H9 (cell line): ENCODE measurements at places on chromosomes 7 and 10. TPM values are rescaled to one million over a fixed set of nuclear protein-coding genes. Genes with fewer than 3 reads are reported as not detected.

GALNT17 gene
- 41.6 and 43.2 TPM in 2 replicates for total RNA-seq

CYP2E1 gene
- total RNA-seq, result 0.13 and 0.31 TPM in 2 replicates

TLX1 gene
- total RNA-seq, result not detected in 2 replicates

TRIM50 gene
- not detected in 2 replicates for total RNA-seq

DNA sequence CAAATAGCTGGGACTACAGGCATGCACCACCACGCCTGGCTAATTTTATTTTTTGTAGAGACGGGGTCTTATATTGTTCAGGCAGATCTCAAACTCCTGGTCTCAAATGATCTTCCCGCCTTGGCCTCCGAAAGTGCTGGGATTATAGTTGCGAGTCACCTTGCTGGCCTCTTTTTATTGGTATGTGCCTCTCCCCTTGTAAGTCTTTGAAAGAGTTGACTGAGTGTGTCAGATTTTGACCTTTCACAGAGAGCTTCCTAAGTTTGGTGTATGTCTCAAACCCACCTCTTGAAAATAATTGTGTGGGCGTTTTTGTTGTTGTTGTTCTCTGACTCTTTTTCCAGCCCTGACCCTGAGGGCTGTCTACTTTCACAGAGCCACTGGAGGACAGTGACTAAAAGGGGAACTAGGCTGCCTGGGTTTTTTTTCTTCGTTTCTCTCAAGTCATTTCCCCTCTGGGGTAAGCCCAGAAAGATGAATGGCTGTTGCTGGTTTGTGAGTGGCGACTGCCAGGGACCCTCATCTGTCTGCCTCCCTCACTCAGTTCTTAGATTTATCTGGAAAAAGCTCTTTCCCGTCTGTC lies 262.8 kb downstream of the ZEB1 start:
- no peak overlapping the region for H3K27ac ChIP-seq
- H3K4me1 ChIP-seq, result peaks cover 4% of the 10 kb centered on the region; the same call in 1 of the 2 replicates
- H3K27me3 ChIP-seq, result no peaks in the 10 kb centered on the region
- H3K36me3 ChIP-seq, result peaks cover 10% of the 10 kb centered on the region; the same call in 1 of the 2 replicates
- H3K4me3 ChIP-seq, result no peak overlapping the region

DNA sequence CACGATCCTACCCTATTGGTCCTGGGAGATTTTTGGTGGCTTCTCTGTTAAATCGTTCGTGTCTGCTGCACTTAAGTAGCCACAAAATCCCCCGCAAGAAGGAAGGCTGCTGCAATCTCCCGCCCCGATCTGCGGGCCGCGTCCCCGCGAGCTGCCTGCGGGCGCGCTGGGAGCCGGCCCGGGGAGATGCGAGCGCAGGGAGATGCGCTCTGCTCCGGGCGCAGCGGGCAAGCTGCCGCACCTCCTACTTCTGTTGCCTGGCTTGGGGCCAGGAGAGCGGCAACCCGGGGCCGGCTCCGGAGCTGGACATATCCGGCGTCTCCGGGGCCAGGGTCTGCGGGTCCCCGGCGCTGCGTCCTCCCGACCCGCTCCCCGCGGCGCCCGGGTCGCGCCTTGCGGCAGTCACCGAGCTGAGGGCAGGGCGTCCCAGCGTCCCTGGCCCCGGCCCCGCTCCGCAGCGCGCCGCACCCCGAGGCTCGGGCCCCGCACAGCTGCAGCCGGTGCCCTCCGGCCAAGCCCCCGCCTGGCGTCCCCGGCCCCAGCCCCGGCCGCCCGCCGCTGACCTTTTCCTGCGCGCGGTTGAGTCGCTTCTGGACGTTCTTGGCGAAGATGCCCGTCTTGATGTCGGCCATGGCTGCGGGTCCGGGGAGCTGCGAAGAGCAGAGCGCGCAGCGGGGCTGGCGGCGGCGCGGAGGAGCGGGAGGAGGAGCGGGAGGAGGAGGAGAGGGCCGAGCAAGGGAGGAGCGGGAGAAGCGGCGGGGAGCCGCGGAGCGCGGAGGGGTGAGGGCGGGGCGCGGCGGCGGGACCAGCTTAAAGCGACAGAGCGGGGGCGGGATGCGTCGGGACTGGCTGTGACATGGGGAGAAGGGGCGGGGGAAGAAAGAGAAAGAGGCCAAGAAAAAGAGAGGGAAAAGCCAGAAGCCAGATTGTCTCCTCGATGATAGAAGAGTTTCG lies at the start of gene AMPH:
Gene AMPH, minus strand, starts transcription at position 654 of the 954 bp plus-strand sequence. Its CDS starts 22 bp downstream, at position 632.
- no peaks in the 10 kb centered on the region; the same call in 1 of the 2 replicates for H3K4me1 ChIP-seq
- H3K27ac ChIP-seq, result no peak within 1 kb of the TSS
- peaks cover 20% of the 10 kb centered on the region; the same call in 1 of the 2 replicates for H3K27me3 ChIP-seq
- H3K36me3 ChIP-seq, result no peaks in the 10 kb centered on the region

DNA sequence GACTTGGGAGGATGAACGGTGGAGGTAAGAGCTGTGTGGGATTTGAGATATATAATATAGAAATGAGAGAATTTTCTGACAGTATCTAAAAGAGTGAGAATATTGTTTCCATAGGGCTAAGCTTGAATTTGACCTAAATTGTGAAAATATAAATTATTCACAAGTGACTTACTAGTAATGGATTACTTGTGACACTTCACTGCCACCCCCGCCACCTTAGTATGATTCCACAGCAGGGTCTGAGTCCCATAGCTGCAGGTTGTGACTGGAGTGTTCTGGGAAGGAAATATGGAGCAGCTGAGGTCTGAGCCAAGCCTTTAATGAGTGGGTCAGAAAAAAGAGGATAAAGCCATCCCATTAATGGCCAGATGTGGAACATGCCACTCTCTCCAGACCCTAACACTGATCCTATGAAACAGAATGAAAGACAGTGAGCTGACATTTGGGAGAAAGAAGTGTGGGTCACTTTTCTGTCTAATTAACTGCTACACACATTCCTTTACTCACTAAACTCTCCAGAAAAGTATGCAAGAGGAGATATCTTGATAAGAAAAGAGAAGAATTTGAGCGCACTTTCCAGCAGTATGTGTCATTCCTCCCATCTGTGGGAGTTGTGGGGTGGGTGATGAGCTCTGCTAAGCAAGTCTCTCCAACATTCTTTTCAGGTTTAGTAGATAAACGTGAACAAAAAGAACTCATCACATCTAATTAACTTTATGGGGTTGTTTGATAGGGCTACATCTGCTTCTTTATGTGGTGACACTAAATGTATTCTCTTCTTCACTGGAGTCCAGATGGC lies 1193.4 kb downstream of the SORCS3 start:
- H3K4me3 ChIP-seq, result no peak overlapping the region
- no peaks in the 10 kb centered on the region for H3K27me3 ChIP-seq
- DNase-seq, result no peak
- H3K27ac ChIP-seq, result no peak overlapping the region
- H3K4me1 ChIP-seq, result no peaks in the 10 kb centered on the region

DNA sequence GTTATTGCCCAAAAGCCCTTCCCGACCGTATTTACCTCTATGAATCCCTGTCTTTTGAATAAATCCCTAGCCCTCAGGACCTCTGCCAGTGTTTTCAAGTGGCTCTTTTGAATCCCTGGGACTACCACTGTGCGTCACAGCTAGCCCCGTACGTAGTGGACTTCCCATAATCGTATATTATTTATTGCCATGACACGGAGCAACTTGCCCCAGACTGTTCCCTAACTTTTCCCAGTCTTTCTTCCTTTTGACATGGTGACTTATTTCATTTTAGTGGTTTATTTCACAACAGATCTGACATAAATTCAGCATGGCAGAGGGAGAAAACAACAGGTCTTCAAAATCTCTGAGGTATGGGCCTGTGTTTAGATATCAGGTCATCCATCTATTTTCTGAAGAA lies 318.6 kb upstream of the KLF6 start:
- H3K27me3 ChIP-seq, result no peaks in the 10 kb centered on the region
- H3K36me3 ChIP-seq, result peaks cover 4% of the 10 kb centered on the region; the same call in 1 of the 3 replicates
- no peak overlapping the region for H3K27ac ChIP-seq

DNA sequence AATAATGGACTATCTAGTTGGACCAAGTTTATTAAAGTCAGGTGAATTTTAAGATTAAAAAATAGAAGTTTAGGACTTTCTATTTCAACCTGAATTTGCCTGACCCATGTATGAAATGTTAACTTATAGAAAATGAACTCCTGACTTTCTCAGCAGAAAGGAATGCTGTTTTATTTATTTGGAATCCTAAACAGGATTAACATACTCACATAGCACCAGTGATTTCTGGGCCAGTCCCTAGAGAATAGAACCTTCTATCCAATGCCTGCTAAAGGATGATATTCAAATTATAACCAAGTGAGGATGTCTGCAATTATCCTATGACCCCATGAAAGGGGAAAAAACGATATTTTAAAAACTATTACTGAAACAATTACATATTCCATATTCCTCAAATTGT lies 148.8 kb downstream of the CHRM2 start:
- no peak for DNase-seq
- no peak overlapping the region for H3K4me3 ChIP-seq
- no peaks in the 10 kb centered on the region for H3K27me3 ChIP-seq
- H3K27ac ChIP-seq, result no peak overlapping the region
- no peaks in the 10 kb centered on the region; the same call in 2 of the 3 replicates for H3K36me3 ChIP-seq

DNA sequence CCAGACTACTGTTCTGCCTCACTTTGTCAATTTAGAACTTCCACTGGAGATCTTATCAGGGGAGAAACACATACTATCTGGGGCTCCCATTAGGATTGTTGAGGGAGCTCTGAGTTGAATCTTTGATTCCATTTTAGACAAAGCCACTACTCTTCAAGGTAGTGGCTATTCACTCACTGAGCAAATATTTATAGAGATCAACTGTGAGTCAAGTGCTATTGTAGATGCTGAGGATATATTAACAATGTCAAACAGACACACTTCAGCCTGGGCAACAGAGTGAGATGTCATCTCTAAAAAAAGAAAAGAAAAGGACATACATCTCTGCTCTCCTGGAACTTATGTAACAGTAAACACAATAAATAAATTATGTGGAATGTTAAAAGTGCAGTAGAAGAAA lies 315.3 kb downstream of the PTEN start:
- H3K27ac ChIP-seq, result no peak overlapping the region
- no peaks in the 10 kb centered on the region for H3K36me3 ChIP-seq
- no peaks in the 10 kb centered on the region for H3K27me3 ChIP-seq
- no peak overlapping the region for H3K4me3 ChIP-seq
- DNase-seq, result no peak
- H3K4me1 ChIP-seq, result no peaks in the 10 kb centered on the region

DNA sequence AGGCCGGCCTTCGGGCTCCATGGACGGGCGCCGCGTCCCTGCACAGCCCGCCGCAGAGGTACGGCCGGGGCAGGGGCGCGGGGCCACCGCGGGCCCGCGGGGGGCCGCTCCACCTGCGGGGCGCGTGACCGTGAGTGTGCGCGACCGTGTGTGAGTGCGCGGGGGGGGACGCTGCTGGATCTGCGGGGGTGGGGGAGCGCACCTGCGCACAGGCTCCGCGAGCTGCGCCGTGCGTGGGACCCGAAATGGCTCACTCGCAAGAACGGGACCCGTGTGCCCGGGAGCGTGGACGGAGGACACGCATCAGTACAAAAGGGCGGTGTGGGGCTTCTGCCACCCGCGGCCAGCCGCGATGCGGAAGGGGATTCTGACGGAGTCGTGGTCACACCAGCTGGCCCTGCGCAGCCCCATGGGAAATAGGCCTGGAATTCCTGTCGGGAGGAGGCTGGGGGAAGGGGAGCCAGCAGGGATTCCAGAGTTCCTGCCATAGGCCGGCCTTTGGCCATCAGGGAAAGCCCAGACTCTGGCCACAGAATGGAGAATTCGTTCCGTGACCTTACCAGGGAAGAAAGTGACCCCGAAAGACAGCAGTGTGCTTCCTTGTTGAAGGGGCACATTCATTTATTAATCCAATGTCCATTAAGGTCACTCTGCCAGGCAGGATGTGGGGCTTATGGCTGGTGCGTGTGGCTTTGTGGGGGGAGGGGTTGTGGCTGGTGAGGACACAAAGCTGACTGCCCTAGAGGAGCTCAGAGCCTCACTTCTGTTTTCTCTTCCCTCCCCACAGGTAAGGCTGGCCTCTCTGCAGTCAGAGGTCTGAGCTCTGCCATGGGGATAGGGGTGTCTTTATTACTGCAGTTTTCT lies 494 bp downstream of the REPIN1 start:
- peak overlapping the region; percentile 94 for H3K4me3 ChIP-seq
- H3K4me1 ChIP-seq, result peaks cover 3% of the 10 kb centered on the region; the same call in 1 of the 2 replicates
- no peaks in the 10 kb centered on the region for H3K27me3 ChIP-seq
- H3K27ac ChIP-seq, result peak overlapping the region; percentile 10
- peak; percentile 89 for DNase-seq
- H3K36me3 ChIP-seq, result peaks cover 40% of the 10 kb centered on the region

GRCh38 chr7:99465421-99465768 lies 572 bp downstream of the ATP5MF start:
- DNase-seq, result no peak
- H3K27me3 ChIP-seq, result no peaks in the 10 kb centered on the region
- H3K36me3 ChIP-seq, result peaks cover 19% of the 10 kb centered on the region

GRCh38 chr10:130994191-130994590 lies 317.3 kb downstream of the TCERG1L start:
- no peak overlapping the region for H3K27ac ChIP-seq
- H3K36me3 ChIP-seq, result 0 out of 2 replicates have a peak, but pooled peaks cover 4% of the 10 kb centered on the region
- no peak for DNase-seq
- no peaks in the 10 kb centered on the region for H3K27me3 ChIP-seq
- no peaks in the 10 kb centered on the region for H3K4me1 ChIP-seq
- H3K4me3 ChIP-seq, result no peak overlapping the region

DNA sequence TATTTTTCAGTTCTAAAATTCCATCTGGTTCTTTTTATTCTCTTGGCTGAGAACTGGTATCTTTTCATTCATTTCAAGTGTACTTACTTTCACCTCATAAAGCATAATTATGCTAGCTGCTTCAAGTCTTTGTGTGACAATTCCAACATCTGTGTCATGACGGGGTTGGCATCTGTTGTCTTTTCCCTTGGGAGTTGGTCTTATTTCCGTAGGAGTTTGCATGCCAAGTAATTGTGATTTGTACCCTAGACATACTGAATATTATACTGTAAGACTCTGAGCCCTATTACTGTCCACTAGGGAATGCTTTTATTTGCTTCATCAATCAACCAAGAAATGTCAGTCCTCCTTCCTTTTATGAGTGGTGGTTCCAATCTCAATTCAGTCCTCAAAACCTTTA lies 24.6 kb upstream of the HUS1 start:
- H3K27ac ChIP-seq, result no peak overlapping the region
- no peaks in the 10 kb centered on the region; the same call in 1 of the 2 replicates for H3K36me3 ChIP-seq
- no peaks in the 10 kb centered on the region for H3K4me1 ChIP-seq
- H3K4me3 ChIP-seq, result no peak overlapping the region
- DNase-seq, result no peak

DNA sequence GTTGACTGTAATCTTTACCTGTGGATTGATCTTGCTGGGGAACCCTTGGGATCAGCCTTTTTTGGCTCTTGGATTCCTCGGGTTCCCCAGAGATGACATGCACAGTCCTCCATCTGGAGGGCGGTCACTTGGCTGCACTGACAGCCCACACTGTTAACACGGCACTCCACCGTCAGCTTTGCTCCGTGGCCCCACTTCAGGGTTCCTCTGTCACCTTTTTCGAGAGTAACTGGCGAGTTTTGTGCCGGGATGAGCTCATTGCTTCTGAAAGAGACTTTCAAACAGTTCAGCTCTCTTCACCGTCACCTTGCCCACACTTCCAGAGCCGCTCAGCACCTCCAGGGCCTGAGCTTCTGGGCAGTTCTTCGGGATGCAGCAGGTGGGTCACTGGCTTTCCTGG lies 42.4 kb downstream of the PROSER2 start:
- no peaks in the 10 kb centered on the region for H3K27me3 ChIP-seq
- H3K4me3 ChIP-seq, result no peak overlapping the region
- DNase-seq, result no peak
- no peaks in the 10 kb centered on the region for H3K4me1 ChIP-seq
- no peak overlapping the region for H3K27ac ChIP-seq
